ENCODE measurements at places on chromosomes 5 and 9.

- no peak for DNase-seq
These were observed 174.2 kb upstream of the TBC1D2 start for GRCh38 chr9:98429613-98430012.

DNA sequence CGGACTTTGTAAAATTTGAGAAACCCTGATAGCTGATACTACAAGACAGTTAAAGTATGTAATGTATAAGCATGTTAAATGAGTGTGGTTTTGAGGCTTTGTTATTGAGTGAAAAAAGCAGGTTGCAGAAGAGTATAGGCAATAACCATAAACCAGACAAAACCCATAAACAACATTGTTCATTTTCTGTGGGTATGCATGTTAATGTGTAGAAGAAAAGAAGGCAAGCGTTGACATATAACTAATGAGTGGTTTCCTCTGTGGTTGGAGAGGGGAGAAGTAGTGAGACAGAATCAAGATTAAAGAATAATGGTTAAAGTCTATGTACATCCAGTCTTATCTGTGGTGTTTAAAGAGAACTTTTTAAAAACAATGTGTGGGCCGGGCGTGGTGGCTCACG lies 26.2 kb downstream of the RAD23B start:
- no peak for DNase-seq

DNA sequence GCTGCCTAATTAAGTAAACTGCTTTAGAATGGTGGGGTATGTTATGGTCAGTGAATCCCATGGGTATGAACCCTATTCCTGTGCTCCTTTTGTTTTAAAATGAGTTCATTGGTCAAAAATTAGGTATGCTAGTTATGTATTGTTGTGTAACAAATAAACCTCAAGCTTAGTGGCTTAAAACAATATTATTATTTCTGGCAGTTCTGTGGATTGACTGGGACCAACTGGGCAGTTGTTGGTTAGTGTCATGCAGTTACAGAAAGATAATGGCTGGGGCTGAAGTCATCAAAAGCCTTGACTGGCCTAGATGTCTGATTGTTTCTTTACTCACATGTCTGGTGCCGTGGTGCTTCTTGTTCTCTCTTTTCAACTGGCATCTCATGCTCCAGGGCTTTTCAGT lies 8.9 kb upstream of the PTAR1 start:
- DNase-seq: no peak

- no peak for DNase-seq
These were observed 141.9 kb downstream of the PBX3 start for GRCh38 chr9:125889112-125889475.

DNA sequence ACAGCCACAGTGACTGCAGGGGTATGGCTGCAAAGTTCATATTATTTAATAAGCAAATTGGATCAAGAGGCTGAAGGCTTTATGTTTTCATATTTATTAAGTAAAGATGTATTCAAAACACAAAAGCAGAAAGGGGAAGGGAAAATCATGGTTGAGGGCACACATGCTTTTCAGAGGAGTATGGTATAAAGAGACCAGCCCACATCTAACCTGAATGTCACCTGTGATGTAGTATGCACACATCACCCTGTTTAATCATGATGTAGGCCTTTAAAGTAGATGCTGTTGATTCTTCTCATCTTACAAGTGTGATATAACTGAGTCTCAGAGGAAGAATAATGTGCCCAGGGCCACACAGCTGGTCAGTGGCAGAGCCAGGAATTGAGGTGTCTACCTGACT lies 211.8 kb downstream of the DCP2 start:
- DNase-seq: no peak

DNA sequence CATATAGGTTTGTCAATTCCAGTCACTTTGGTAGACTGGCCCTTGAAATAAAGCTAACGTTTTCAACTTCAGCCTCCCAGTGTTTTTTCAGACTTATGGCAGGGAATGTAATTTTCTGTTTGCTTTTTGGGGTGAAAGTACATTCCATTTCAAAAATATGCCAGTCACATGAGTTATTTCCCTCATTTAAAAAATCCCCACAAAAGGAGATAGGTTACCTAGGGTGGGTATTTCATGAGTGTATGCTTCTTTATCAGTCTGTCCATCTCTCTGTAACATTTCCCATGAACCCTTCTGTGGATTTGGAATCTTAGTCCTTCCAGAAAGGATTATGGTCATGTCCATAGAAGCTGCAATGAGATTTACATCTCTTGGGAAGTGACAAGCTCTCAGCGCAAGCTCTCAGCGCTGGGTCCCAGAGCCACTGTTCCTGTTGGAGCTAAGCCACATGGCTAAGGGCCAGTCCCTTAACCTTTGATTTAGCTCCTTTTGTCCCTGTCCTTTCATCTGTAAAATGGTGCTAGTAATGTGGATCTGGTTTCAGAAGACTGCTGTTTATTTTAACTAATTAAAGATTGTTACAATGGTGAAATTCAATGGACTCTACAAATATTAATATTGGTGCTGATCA lies 294.9 kb downstream of the NR3C1 start:
- DNase-seq: no peak

GRCh38 chr5:160366230-160366629 lies 4.2 kb downstream of the C1QTNF2 start:
- DNase-seq: no peak

- no peak for DNase-seq
These were observed 41.9 kb downstream of the CFAP90 start for GRCh38 chr5:7808998-7809397.

GRCh38 chr9:126569036-126569435 lies 44.7 kb upstream of the LMX1B start:
- DNase-seq: no peak

GRCh38 chr9:1701113-1701512 lies 314.0 kb upstream of the SMARCA2 start:
- no peak for DNase-seq

- no peak for DNase-seq
These were observed 79.4 kb downstream of the NLN start for GRCh38 chr5:65801352-65801783.

- peak; percentile 51 for DNase-seq
These were observed 150.1 kb upstream of the RFX3 start for GRCh38 chr9:3675946-3676345.

- DNase-seq: no peak
These were observed 550 bp upstream of the TMEM245 start for GRCh38 chr9:109120204-109120789.

DNA sequence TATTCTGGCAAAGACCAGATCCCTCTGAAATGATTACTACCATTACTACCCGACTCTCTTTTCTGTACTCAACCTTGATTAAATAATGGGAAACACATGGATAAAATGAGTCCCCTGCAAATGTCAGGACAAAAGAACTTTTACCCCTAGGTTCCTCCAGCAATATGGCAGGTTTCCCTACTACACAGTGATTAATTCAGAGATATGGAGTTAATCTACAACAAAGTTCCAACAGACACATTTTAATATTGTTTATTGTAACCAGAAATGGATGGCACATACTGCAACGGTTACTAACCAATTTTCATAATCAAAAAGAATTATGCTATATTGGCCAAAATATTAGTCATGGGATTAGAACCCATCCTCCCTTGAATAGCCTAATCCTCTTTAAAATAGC lies 294.8 kb downstream of the ATPSCKMT start:
- no peak for DNase-seq

GRCh38 chr5:147930769-147931168 lies 24.4 kb upstream of the C5orf46 start:
- DNase-seq: no peak

DNA sequence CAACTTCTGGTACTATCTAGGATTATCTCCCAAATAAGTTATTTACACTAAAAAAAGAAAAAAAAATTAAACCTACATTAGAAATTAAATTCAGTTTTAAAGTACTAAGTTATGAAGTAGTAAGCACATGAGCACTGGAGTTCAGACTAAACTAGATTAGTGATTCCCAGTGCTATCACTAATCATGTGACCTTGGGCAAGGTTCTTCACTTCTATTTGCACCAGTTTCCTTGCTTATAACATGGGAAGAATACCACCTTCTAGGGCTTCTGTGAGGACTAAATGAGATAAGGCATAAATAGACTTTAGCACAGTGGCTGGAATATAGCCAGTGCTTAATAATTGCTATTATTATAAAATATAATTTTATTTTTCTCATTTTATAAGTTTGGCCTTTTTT lies 10.5 kb downstream of the ELOVL7 start:
- no peak for DNase-seq

DNA sequence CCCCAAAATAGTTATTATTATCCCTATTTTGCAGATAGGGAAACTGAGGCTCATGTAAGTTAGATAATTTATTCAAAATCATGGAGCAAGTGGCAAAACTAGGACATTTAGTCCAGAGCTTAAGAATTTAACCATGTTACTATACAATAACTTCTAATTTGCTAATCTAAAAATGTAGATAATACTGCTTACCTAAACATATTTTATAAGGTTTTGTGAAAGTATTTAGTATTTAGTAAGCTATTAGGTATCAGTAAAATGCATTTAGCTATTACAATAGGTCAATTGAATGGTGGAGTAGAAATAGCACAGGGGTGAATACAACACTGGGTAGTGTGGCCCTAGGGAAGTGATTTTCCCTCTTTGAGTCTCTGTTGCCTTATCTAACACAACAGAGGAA lies 648.3 kb downstream of the KIF4B start:
- no peak for DNase-seq

DNA sequence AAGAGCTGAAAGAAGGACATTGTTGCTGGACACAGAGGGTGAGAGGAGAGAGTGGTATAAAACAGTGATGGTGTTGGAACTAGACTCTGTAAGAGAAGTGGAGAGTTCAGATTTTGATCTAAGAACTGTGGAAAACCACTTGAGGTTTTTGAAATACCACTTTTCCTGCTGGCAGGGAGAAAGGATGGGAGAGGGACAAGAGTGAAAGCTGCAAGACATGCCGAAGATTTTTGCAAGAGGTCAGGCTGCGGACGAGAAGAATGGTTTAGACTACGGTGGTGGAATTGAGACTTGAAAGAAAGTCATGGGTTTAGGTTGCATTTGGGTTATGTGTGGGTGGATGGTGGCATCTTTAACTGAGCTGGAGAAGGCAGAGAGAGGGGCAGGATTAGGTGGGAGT lies 202.2 kb upstream of the RPS23 start:
- no peak for DNase-seq

DNA sequence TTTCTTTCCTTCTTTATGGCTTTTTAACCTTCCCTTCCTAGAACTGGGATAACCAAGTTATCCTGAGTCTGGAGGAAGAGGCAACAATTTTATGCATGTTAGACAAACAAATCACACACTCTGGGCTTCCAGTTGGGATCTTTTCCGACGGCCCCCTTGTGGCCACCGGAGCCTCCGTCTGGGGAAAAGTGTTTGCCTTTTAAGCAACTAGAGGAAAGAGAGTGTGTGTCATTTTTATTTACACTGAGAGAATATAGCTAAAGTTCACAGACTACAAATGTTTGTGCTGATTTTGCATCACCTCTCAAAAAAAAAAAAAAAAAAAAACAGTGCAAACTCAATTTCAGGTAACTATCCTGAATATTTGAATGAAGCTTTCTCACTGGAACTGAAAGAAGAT lies 126.2 kb downstream of the SEMA6A start:
- no peak for DNase-seq

DNA sequence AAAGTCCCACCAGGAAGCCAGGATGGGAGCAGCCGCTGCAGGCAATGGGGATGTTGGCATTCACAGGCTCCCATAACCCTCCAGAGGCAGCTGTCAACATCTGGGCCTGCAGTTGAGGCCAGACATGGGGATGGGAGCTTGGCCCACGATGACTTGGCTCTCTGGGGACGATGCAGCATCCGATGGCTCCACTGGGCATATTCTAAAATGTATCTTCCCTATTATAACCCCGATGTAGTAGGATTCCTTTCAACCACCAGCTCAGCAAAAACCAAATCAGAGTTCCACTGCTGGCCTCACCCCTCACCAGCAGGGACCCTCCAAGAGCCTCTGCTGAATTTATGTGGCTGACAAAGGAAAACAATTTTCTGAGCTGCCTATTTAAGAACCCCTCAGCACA lies 7.1 kb downstream of the SPRY4 start:
- DNase-seq: peak; percentile 23

- DNase-seq: peak; percentile 2
These were observed 577.7 kb upstream of the FTMT start for GRCh38 chr5:121273833-121274433.

GRCh38 chr5:179731791-179732411 lies 721 bp upstream of the MAML1 start:
- DNase-seq: no peak

DNA sequence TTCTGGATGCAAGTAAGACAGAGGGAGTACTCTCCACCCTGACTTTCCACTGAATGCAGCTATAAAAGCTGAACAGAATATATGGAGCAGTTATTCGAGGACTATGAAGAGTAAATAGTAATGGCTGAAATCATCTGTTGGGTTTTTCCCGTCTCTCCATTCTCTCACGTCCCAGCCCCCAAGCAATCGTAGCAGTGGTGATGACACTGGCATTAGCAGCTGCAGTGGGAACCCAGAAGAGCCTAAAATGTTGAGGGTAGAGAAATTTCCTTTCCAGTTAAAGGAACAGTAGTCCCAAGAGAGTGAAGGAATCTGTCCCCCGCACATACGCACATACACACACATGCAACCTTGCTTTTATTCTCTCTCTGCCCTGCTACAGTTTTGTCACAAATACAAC lies 33.2 kb downstream of the MED27 start:
- no peak for DNase-seq

GRCh38 chr5:30878296-30878695 lies 315.2 kb upstream of the CDH6 start:
- no peak for DNase-seq

- DNase-seq: no peak
These were observed 82.5 kb downstream of the SEMA6A start for GRCh38 chr5:116492016-116492623.

DNA sequence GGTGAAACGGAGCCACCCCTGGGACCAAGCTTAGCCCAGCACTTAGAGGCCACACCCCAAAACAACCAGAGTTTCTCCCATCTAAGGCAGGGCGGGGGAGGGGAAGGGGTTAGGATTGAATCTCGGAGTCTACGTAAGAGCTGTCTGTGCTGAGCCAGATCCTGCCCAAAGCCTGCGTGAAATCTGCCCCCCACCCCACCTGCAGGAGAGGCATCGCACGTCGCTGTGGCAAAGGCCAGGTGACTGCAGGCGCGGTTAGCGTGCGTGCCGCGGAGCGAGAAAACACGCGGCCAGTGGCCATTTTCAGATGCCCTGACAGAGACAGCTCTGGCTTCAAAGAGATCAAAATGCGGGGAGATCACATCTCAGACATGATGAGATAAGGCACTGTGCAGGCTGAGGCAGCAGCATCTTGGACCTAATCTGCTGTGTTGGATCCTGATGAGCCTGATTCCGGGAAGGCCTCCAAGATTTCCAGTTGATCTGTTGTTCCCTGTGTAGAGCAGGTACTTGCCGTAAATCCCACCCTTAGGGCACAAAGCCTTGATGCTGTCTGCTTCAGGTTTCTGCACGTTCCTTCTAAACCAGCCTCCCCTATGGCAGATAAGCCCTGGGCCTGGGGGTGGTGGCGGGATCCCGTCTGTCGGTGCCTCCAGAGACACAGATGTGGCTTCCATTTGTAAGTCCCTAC lies 2.5 kb upstream of the QSOX2 start:
- DNase-seq: no peak

- no peak for DNase-seq
These were observed 9.4 kb downstream of the TOR1B start for GRCh38 chr9:129812385-129812784.

All from eye (tissue), 1 donor.